Pons (tissue), 1 donor: ENCODE measurements at places on chromosomes 4 and X.

- peak; percentile 97 for DNase-seq
Observed at GRCh38 chr4:173410079-173410478, 11.2 kb upstream of the SCRG1 start.

- DNase-seq: no peak
Observed at GRCh38 chr4:172220679-172221078, 407.5 kb downstream of the GALNTL6 start.

GRCh38 chrX:40201329-40201885 is 103.6 kb upstream of the BCOR start:
- no peak for DNase-seq

- no peak for DNase-seq
Observed at GRCh38 chr4:165700855-165701254, 172.2 kb upstream of the TLL1 start.

DNA sequence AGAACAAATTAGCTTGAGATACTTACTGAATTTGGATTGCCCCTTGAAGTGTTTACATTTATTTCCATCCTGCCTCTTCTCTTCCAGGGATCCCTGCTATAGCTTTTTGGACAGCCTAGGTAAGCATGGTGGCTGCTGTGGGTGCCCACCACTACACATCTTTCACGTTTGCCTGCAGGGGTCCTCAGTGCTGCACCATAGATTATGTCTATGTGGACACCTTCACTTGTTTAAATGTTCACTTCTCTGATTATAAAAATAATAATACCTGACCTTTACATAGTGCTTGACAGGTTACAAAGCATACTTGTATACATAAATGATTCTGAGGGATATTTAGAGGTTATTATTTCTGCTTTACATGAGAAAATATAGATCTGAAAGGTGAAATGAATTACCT is 67.9 kb upstream of the SLC4A4 start:
- no peak for DNase-seq

GRCh38 chr4:3712112-3712805 is 53.9 kb upstream of the ADRA2C start:
- no peak for DNase-seq

- no peak for DNase-seq
Observed at GRCh38 chr4:931194-931959, 739 bp downstream of the GAK start.

DNA sequence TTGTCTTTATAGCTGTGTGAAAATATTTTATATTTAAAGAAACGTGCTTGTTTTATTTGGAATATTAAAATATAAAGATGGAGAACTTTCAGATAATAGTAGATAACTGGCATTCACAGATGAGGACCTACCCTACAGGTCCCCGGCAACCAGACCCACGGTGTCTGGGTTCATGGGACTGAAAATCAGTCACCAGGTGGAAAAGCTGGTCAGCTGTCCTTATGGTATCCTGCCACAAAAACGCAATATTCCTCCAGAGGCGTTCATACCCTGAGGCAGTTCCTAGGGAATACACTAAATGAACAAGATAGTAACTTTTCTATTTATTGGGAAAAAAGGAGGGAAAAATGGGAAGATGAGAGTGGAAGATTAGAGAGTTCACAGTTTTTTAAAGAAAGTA is 1.2 kb downstream of the TLR6 start:
- no peak for DNase-seq

DNA sequence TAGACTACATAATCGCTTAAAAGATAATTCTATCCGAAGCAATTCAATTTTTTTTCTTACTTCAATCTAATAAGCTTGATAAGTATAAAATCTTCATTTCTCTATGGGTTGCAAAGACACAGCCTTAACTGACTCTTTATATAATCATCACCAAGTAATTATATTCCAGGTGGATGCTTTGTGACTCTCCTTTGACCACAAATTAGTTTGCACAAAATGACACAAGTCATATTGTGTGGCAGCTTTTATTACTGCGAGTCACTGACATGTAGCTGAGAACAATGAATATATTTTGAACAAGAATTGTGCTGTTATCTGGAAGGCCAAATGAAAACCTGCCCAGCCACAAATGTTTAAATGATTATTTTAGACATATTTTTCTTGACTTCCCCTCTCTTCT is 1727.8 kb downstream of the ARAP2 start:
- DNase-seq: no peak

DNA sequence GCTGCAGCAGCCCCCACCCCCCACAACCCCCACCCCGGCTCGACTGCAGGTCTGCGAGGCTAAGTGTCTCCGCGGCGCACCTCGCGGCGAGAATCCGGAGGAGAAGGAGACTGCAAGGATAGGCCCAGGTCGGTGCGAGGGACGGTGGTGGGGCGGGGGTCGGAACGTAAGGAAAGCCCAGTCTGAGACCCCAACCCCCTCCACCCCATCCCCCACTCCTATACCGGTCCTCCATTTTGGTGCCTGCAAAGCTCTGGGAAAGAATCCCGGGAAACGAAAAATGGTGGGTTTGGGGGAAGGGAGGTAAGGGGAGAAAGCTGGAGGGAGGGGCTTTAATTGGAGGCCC is 614 bp downstream of the BEX3 start:
- DNase-seq: no peak

DNA sequence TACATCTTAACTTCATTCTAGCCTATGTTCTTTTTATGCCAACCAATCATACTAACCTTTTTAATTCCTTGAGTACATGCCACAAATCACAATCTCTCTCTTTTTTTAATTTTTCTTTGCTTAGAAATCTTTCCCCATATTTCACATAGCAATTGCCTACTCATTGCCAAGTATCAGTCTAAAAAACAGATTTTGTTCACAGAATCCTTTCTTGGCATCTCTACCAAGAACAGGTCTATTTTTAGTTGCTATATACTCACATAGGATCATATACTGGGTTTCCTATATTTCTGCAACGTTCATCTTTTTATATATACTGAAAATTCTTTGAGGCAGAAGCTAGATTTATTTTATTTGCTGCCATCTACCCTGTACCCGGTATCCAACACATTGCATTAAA is 292.1 kb downstream of the GASK1B start:
- no peak for DNase-seq

GRCh38 chr4:20078644-20079043 is 173.1 kb upstream of the SLIT2 start:
- DNase-seq: no peak

DNA sequence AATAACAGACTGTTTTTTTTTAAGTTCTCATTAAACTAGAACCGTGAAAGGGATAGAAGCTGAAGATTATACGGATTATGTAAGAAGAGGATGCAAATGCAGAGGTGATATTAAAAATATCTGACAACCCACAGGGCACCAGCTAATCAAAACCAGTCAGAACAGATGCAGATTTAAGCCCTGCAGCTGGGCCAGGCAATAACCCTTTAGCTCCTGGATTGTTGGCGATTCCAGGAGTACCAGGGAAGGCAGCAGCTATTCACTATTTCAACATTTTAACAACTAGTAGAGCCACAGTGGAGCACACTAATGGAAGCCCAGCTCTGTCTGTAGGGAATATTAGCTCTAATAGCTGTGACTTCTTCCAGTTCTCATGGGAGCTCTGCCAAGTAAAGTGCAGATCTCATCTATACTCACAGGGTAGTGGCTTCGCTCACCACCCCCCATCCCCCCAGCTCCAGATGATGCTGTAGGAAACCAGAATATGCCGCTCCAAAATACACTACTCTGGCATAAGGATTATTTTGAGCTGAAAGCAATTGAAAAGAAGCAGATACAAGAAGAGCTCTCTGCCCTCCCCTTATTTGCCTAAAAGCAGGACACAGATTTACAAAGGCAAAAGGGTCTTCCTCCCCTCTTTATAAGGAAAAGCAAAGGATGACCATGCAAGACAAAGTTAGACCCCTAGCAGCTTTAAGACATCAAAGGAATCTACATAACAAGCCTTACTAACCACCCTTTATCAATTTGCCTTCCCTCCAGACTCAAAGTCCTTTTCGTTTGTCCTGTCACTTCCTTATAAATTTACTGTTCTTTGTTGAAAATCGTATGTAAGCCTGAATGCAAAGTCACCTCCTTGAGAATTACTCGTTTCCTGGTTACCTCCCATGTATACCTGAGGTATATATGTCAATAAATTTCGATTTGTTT is 13.7 kb downstream of the SCD5 start:
- peak; percentile 58 for DNase-seq

GRCh38 chr4:12875640-12876243 is 608.4 kb downstream of the RAB28 start:
- no peak for DNase-seq

DNA sequence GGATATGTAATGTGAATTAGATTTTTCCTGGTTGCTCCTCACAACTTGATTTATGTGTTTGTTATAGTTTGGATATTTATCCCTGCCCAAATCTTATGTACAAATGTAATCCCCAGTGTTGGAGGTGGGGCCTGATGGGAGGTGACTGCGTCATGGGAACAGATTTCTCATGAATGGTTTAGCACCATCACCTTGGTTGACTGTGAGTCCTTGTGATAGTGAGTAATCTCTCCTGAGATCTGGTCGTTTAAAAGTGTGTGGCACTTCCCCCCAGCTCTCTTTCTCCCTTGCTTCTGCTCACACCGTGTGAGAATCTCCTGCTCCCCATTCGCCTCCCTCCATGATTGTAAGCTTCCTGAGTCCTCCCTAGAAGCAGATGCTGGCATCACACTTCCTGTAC is 2.2 kb downstream of the MID2 start:
- DNase-seq: no peak

GRCh38 chr4:27082776-27083175 is 222.1 kb downstream of the STIM2 start:
- DNase-seq: no peak

- peak; percentile 77 for DNase-seq
Observed at GRCh38 chrX:154748712-154749339, 2.1 kb downstream of the GAB3 start.

- DNase-seq: no peak
Observed at GRCh38 chrX:46255046-46255445, 290.2 kb downstream of the ZNF674 start.

DNA sequence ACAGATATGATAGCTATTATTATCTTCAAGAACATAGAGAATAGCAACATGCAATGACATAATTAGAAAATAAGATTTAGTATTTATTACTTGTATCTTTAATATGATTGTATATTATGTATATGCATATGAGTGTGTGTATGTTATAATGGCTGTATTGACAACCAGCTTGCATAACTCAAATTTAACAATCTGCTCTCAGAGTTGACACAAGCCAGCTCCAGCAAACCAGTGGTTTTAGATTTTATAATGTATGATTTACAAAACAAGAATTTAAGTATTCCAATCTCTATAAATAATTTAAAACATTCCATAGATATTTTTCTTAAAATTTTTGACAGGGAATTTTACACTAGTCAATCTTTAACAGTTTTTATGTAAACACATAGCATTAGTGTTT is 935.9 kb upstream of the EPHA5 start:
- DNase-seq: no peak

DNA sequence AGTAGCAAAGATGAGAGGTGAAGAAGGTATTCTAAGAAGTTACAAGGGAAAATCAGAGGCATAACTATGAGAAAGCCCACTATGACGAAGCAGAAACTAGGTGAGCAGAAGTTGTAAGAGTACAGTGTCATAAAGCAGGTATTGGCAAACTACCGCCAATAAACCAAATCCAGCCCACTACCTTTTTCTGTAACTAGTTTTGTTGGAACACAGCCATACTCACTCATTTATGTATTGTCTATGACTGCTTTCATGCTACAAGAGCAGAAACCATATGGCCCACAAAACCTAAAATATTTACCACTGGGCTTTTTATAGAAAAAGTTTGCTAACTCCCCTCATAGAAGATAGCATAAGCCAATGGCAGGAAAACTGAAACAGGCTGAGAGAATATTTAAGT is 31.8 kb upstream of the ZCCHC13 start:
- DNase-seq: no peak

GRCh38 chr4:75527482-75527881 is 13.2 kb downstream of the THAP6 start:
- no peak for DNase-seq

DNA sequence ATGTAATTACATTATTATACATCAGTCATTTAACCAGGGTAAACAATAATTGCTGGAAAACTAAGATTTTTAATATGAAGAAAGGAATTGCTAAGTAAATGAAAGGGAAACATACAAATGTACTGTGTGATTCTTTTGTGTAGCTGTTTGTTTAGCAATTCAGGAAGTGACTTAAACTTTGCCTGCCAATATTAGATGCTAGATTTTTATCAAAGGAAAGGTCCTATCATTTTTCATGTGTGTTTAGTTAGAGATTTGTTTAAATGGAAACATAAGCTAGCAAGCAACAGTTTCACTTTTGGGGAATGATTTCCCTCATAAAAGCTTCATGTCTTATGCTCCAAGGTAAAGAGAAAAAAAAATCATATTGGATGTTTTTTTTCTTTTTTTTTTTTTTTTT is 95.1 kb upstream of the LIMCH1 start:
- DNase-seq: no peak

DNA sequence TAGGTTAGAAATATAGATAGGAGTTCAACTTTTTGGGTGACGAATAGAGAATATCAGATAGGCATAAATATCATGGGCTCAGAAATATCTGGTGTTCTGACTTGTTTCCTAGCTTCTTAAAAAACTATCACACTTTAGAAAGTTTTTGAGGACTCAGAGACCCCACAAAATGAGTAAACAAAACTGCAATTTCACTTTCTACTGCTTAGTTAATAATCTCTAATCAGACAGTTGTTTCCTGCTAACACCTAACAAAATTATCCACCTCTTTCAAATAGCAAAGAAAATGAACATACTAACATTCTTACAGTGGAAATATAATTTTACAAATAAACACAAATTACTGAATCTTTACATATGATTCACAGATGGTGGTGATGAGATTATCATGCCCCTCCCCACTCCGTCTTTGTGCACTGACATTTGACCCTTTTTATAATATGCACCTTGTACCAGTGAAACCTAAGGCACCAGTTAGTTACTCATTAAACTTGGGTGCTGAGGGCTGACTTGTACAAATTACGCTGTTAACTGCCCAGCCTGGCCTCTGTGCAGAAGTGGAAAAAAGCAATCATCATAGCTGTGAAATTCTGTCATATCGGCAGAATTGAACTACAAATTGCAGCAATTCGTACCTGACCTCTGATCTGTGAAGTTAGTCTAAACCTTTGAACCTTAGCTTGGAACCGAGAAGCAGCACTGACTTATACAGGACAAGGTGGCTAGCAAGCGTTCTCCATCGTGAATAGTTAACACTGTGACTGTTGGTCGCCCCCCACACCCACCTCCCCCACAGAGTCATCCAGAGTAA is 138.7 kb downstream of the CHRNA9 start:
- DNase-seq: no peak

DNA sequence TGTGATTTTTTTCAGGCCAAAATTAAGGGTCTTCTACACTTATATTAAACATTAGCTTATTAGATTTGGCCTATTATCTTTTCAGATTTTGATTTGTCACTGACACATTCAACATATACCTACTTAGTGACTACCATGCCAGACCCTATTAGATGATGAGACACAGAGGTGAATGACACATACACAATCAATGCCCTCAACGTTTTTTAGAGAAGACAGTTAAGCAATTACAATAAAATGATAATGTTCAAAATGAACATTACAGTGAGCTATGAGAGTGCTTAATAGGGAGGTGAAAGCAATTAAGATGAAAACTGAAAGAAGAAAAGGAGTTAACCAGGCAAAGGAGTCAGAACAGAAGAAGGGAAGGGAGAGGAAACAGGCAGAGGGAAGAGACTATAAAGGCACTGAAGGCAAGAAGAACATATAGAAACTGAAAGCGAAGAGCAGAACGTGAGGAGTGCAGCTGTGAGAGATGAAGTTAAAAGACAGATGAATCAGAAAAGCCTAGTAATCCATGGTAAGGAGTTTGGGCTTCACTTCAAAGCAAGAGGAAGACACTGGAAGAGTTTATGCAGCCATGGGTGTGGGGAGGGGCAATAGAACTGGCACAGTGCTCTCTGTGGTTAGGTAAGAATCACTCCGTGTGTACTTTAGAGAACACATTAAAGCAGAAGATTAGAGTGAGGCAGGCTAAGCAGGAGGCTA is 119.0 kb downstream of the REELD1 start:
- DNase-seq: no peak
